Common myeloid progenitor, CD34-positive (primary cell): ENCODE measurements at places on chromosomes 13 and 19.
A peak's percentile ranks its signal among the peaks of the same experiment; 100 is the strongest.

- peak; percentile 48 for DNase-seq
- H3K27ac ChIP-seq, result no peak overlapping the region
- no peaks in the 10 kb centered on the region for H3K27me3 ChIP-seq
- H3K4me3 ChIP-seq, result no peak overlapping the region
- H3K4me1 ChIP-seq, result no peaks in the 10 kb centered on the region
Measured at GRCh38 chr13:90968166-90968904, 379.2 kb upstream of the MIR17HG start.

DNA sequence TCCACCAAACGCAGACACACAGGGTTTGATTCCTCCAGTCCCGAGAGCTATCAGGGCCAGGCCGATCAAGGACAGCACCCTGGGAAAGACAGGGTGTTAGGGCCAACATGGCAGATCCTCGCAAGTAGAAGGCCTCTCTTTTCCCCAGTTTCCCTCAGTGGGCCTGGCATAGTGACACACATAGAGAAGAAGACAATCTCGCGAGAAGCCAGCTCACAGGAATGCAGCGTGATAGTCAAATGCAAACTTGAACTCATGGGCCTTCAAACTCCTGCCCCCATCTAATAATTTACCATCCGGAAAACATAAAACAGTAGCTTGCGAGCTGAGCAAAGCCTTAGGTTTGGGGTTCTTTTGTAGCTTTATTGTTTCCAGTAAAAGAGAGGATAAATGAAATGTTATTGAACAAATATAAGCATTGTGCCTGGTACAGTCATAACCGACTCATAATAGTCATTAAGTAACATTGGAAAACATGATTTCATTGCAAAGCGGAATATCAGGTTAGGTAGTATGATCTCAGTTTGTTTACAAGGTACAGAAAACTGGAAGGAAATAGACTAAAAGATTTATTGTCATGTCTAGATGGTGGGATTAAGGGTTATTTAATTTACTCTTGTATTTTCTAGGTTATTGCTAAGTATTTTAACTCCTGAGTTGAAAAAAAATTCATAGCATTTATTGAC lies 30.5 kb downstream of the SLC15A1 start:
- no peaks in the 10 kb centered on the region for H3K4me1 ChIP-seq
- no peak overlapping the region for H3K27ac ChIP-seq
- H3K27me3 ChIP-seq, result no peaks in the 10 kb centered on the region
- H3K4me3 ChIP-seq, result no peak overlapping the region
- no peak for DNase-seq

DNA sequence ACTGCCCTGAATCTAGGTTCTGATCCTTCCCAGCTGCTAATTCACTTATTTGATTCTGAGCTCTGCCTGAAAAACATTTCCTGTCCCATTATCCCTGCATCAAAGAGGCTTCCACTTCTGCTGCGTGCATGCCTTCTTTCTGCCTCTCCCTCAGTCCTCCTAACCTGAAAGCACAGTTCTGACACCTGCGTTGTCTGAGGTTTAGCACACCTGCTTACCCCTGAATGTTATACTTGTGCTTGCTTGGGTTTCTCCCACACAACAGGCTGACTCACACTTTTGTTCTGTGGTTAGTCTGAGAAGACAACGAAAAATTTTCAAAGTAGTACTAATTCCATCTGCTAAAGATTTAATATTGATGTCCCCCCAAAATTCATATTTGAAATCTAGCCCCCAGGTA lies 3.1 kb upstream of the SOHLH2 start:
- no peaks in the 10 kb centered on the region for H3K36me3 ChIP-seq
- no peaks in the 10 kb centered on the region for H3K4me1 ChIP-seq
- no peak for DNase-seq
- no peak overlapping the region for H3K4me3 ChIP-seq

- no peak for DNase-seq
- no peak overlapping the region for H3K27ac ChIP-seq
- no peaks in the 10 kb centered on the region for H3K36me3 ChIP-seq
- H3K4me3 ChIP-seq, result no peak overlapping the region
- H3K27me3 ChIP-seq, result no peaks in the 10 kb centered on the region
- H3K4me1 ChIP-seq, result no peaks in the 10 kb centered on the region
Measured at GRCh38 chr13:44493213-44493812, 82.8 kb downstream of the TSC22D1 start.

- H3K27me3 ChIP-seq, result peaks cover 3% of the 10 kb centered on the region
- no peaks in the 10 kb centered on the region for H3K36me3 ChIP-seq
- no peaks in the 10 kb centered on the region for H3K4me1 ChIP-seq
- DNase-seq, result no peak
- no peak overlapping the region for H3K27ac ChIP-seq
Measured at GRCh38 chr19:30316000-30316491, 56.1 kb upstream of the ZNF536 start.

DNA sequence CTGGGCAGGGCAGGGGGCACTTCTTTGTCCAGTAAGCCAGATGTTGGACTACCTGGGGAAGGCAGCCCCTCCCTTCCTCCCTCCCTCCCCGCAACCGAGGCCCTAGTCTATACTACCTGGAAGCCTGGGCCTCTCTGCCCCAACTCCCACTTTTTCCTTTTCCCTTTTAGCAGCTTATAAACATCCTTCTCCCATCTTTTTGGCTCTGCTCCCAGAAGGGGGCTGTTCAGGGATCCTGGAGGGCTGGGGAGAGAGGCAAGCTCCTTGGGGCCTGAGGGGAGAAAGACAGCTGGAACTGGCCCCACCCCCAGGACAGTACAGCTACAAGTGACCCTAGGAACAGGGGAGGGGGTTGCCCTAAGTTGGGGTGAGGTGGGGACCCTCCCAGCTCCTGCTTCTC lies 44.9 kb downstream of the LYL1 start:
- no peak overlapping the region for H3K4me3 ChIP-seq
- H3K36me3 ChIP-seq, result no peaks in the 10 kb centered on the region
- DNase-seq, result no peak
- H3K4me1 ChIP-seq, result peaks cover 52% of the 10 kb centered on the region
- no peak overlapping the region for H3K27ac ChIP-seq

- H3K4me1 ChIP-seq, result peaks cover under 1% of the 10 kb centered on the region
- no peak overlapping the region for H3K27ac ChIP-seq
- no peak overlapping the region for H3K4me3 ChIP-seq
- H3K36me3 ChIP-seq, result no peaks in the 10 kb centered on the region
- DNase-seq, result no peak
Measured at GRCh38 chr19:29640231-29640630, 25.0 kb upstream of the PLEKHF1 start.

DNA sequence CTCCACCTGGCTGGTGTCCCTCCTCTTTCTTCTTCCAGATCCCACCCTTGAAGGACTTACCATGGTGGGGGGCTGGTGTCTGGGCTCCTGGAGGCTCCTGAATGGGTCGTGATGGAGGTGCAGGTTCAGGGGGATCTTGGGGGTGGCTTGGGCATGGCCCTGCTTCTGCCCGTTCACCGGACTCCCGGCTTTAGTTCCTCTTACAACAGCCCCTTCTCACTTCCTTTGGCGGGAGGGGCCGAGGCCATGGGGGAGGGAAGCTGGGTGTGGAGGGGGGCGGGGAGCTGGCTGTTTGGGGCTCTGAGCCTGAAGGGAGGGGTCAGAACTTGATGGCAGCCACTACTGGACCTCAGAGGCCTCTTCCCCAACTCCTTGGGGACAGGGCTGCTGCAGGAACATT lies at the start of gene MYO1F:
Gene MYO1F, minus strand, starts transcription at position 196 of the 400 bp plus-strand sequence. Its CDS starts 133 bp downstream, at position 63.
- no peaks in the 10 kb centered on the region for H3K36me3 ChIP-seq
- DNase-seq, result no peak
- no peaks in the 10 kb centered on the region for H3K27me3 ChIP-seq
- H3K27ac ChIP-seq, result peak within 1 kb of the TSS; percentile 70
- peaks cover 50% of the 10 kb centered on the region for H3K4me1 ChIP-seq

DNA sequence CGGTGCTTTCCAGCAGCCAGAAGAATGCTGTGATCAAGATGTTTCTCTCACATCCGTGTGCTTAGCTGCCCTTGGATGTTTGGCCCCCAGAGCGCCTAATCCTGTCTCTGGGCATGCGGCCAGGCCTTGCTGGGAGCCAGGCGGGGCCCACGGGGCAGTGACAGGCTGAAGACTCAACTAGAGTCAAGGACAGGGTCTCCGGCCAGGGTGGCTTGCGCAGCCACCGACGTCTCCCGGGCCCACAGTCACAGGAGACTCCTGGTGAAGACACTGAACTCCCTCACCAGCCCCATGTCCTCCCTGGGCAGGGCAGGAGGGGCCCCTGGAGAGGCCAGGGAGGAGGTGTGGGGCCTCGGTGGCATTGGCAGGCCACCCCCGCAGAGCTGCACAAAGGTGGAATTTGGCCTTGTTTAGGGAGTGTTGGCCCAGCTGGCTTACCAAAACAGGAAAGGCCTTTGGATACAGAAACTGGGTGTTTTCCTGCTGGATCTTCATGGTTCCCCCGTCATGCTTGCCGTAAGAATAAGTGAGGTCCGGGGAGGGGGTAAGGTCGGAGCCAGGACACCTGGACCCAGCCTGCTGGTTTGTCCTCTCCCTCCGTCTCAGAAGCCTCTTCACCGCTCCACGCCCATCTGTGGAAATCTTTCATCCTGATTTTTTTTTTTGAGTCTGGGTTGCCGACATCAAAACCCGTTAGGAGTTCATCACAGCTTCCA lies 10.0 kb upstream of the NDUFS7 start:
- no peak for DNase-seq
- no peak overlapping the region for H3K4me3 ChIP-seq
- H3K36me3 ChIP-seq, result peaks cover 68% of the 10 kb centered on the region
- no peak overlapping the region for H3K27ac ChIP-seq

GRCh38 chr19:30857388-30857787 lies 485.2 kb downstream of the ZNF536 start:
- no peak overlapping the region for H3K4me3 ChIP-seq
- no peaks in the 10 kb centered on the region for H3K36me3 ChIP-seq
- no peaks in the 10 kb centered on the region for H3K27me3 ChIP-seq
- H3K4me1 ChIP-seq, result no peaks in the 10 kb centered on the region
- no peak for DNase-seq
- no peak overlapping the region for H3K27ac ChIP-seq

GRCh38 chr13:93708308-93709075 lies 481.9 kb downstream of the GPC6 start:
- H3K27me3 ChIP-seq, result no peaks in the 10 kb centered on the region
- H3K4me1 ChIP-seq, result no peaks in the 10 kb centered on the region
- no peaks in the 10 kb centered on the region for H3K36me3 ChIP-seq
- DNase-seq, result no peak

DNA sequence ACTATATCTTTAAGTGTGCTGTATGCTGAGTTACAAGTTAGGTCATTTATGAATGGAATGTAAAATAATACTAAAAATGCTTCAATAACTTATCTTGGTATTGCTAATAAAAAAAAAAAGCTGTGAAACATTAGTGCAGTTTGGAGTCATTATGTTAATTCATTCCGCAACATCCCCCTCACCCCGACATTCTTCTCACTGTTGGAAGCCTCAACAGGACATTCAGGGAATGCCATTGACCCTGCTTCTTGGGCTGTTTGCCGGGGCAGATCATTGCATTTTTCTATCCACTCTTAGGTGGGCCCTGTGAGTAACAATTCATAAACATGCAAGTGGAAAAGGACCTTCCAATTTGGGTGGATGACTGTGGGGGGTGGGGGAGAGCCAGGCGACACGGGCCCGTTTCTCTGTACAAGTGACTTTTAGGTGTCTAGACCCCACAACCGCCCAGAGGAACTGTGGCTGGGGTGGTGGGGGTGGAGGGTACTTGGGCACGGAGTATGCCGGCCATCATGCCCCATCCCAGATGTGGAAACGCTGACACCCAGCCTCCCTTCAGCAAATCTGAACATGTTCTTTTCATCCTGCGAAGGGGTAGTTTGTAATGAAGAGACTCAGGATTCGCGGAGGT lies 185.9 kb downstream of the ZNF536 start:
- no peak overlapping the region for H3K4me3 ChIP-seq
- no peak overlapping the region for H3K27ac ChIP-seq
- H3K36me3 ChIP-seq, result no peaks in the 10 kb centered on the region
- DNase-seq, result no peak
- H3K4me1 ChIP-seq, result no peaks in the 10 kb centered on the region

DNA sequence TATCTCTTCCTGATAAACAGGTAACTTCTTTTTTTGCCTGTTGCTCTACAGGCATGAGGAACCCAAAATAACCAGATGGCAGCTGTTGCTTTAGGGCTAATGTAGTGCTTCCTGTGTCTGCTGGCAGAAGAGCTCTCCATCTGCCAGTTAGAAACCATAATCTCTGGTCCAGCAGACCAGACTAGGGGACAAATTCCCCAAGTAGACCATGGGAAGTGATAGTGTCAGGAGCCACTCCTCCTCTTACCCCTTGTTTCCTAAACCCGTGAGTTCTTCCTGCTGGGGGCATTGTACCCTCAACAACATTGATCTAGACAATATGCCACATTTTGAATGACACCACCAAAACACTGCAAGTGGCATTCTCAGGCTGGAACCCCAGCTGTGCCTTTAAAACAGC lies 135.9 kb downstream of the DLEU7 start:
- no peaks in the 10 kb centered on the region for H3K27me3 ChIP-seq
- no peaks in the 10 kb centered on the region for H3K36me3 ChIP-seq
- DNase-seq, result peak; percentile 67
- no peak overlapping the region for H3K27ac ChIP-seq

GRCh38 chr13:107216046-107216755 lies 648.3 kb upstream of the ARGLU1 start:
- no peaks in the 10 kb centered on the region for H3K27me3 ChIP-seq
- no peak overlapping the region for H3K27ac ChIP-seq
- no peaks in the 10 kb centered on the region for H3K4me1 ChIP-seq
- no peak overlapping the region for H3K4me3 ChIP-seq

GRCh38 chr19:46990991-46991676 lies 28.5 kb upstream of the NPAS1 start:
- DNase-seq, result peak; percentile 49
- H3K27me3 ChIP-seq, result no peaks in the 10 kb centered on the region
- no peak overlapping the region for H3K27ac ChIP-seq
